ENCODE measurements at places on chromosomes 1 and 21.

GRCh38 chr1:198771563-198772153 lies 132.8 kb downstream of the PTPRC start:
- no peak for DNase-seq

GRCh38 chr1:109995536-109995935 lies 11.0 kb downstream of the AHCYL1 start:
- no peak for DNase-seq

GRCh38 chr1:68623700-68624099 lies 126.8 kb upstream of the DEPDC1 start:
- no peak for DNase-seq

DNA sequence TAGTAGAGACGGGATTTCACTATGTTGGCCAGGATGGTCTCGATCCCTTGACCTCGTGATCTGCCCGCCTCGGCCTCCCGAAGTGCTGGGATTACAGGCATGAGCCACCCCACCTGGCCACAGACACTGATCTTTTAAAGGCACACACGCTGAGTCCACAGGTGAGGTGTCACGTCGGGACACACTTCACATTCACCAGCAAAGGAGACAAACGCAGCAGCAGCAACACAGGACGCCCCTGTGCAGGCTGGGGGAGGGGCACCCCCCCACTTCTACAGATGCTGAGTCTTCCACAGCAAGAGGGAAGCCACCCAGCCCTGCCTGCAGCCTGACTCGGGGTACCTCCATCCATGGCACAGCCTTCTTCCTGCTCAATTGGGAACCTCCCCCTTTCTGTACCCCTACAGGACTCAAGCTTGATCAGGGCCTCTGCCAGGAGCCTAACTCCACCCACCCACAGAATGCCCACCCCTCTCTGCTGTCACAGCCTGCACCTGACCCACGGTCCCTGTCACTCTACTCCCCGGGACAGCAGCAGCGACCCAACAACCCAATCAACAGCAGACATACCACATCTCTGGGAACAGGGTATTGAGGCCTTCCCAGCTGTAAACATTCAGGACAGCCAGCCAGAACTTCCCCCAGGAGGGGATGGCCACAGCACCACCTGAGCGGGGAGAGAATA lies 9.5 kb downstream of the LSS start:
- DNase-seq, result peak; percentile 48

- no peak for DNase-seq
These were observed 57.5 kb downstream of the PCP4 start for GRCh38 chr21:39924577-39925308.

DNA sequence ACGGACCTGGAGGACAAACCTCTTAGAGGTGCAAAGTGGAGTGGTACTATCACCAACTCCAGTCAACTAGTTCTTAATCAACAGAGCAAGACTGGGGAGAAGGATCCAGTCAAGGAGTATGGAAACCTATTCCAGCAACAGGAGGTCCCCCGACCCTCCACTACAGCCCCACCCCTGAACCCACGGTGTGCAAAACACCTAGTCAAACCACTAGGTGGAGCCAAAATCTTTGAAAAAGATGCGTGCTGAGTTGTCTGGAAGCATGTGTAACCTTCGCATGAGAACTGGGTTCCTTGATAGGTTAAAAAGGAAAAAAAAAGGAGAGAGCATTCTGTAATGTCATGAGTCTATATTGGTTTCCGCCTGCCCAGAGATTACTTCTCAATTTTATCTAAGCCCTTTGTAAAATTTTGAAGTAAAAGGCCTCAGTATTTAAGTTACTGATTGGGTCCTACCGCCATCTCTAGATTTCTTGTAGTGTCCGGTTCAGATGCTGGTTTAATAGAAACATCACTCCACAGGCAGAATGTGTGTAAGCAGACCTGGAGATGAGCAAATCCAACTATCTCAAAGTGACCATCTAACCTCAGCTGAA lies 81.9 kb upstream of the HAO2 start:
- DNase-seq, result no peak

- no peak for DNase-seq
These were observed 12.9 kb downstream of the PIGM start for GRCh38 chr1:160018900-160019299.

- no peak for DNase-seq
These were observed 93.6 kb downstream of the CRYAA start for GRCh38 chr21:43262427-43262826.

- no peak for DNase-seq
These were observed 15.4 kb downstream of the SLC2A7 start for GRCh38 chr1:9010781-9011323.

- no peak for DNase-seq
These were observed 98.0 kb upstream of the NR5A2 start for GRCh38 chr1:199929556-199929955.

GRCh38 chr1:172429331-172430127 lies 9.0 kb downstream of the C1orf105 start:
- DNase-seq, result no peak

GRCh38 chr1:79762461-79762860 lies 755.9 kb upstream of the ADGRL4 start:
- DNase-seq, result no peak

GRCh38 chr1:183255073-183255472 lies 69.0 kb downstream of the LAMC2 start:
- no peak for DNase-seq

DNA sequence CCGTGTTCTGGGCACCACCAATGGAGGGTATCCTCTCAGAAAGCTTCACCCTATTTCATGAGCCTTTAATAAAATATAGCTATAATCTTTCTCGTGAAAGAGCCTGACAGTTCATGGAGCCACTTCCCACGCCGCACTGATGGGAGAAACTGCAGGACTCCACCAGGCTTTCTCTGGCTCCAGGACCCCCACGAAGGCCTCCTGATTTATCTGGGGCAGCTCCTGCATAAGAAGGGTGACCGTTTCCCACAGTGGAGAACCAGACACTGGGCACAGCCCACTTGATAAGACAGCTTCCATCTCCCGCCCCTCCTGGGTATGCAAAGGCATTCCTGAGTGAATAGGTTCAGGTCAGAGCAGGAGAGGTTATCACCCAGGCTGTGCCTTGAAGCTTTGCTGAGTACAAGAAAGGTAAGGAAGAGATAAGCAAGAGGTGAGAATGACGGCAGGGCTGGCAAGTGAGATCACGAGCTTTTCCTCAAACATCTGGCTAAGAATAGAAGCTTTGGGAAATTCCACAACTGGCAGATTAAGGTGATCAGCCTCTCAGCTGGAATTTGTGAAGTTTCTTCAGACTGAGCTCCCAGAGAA lies 499.8 kb downstream of the KIF26B start:
- DNase-seq, result no peak

DNA sequence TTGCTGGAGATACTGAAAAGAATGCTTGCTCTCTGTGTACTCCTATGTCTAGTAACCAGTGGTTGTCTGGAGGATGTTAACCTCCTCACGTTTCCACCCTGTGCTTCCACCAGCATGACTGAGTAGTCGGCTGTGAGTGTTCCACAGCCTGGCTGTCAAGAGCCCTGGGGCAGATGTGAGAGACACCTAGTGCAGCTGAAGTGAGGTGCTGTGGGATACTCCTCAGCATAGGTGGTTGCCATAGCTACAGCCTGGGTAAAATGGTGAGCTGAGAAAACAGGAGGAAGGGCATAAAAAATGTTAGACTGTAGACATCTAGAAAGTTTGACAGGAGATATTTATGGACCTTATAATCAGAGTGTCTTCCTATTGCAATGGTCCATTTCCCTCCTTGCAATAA lies 15.8 kb downstream of the IVL start:
- no peak for DNase-seq

GRCh38 chr1:43531107-43531905 lies 623 bp downstream of the PTPRF start:
- DNase-seq, result no peak

DNA sequence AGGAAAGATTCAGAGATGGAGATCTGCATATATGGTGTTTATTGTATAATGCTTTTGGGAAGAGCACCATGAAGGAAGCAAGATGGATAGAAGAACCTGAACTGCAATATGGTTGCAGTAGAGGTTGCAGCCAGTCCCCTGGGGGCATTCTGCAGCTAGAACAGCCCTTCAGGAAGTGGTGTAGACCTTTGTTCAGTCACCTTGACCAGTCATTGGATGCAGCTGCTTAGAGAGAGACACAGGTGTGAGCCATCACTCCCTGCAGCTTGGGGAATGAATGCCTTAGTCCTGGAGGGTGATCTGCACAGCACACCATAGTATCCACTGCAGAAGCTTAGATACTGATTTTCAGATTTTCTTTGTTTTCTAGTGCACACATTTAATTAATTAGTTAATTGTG lies 42.3 kb downstream of the NEK7 start:
- no peak for DNase-seq

DNA sequence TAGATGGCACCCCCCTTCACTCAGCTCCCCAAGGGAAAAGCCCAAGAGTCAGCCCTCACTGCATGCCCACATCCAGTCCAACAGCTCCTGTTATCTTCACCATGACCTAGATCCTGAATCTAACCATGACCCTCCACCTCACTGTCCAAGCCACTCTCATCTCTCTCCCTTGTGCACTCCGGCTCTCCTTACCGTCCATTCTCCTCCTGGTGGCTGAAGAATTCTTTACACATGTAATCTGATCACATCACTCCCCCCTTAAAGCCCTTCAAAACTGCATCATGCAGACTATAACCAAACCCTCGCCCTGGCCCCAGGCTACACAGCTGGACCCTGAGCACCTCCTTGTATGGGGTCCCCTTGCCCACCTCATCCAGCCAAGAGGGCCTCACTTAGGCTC lies 14.0 kb upstream of the PAQR7 start:
- DNase-seq, result no peak

GRCh38 chr1:164588516-164589341 lies 29.7 kb downstream of the PBX1 start:
- DNase-seq, result no peak

GRCh38 chr1:154353460-154353904 lies 28.2 kb downstream of the ATP8B2 start:
- DNase-seq, result no peak

DNA sequence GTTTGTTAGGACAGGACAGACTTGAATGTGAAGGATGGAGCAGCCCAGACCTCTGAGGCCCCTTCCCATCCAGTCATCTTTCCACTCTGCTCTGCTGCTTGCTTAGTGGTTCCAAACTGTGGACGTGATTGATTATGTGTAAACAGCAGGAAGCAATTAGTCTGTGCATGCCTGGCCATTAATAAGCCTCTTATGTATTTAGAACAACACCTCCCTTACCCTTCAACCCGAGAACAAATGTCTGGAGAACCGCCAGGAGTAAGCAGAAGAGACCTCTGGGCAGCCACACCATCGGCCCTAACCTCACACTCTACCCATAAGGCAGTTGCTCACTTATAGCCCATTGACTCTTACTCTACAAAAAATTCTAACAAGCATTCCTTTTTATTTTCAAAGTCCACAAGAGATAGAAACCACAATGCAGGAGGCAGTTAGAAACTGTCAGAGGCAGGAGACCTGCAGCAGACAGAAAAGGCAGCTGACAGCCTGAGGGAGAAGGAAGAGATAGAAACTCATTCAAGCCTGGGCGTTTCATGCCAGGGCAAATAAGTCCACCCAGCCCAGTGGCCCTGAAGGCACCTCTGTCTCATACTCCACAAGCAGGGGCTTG lies 5.8 kb upstream of the EPHA8 start:
- no peak for DNase-seq

- DNase-seq, result no peak
These were observed 17.3 kb downstream of the LRRC52 start for GRCh38 chr1:165560883-165561656.

- no peak for DNase-seq
These were observed 8.7 kb upstream of the COL6A1 start for GRCh38 chr21:45972716-45973474.

DNA sequence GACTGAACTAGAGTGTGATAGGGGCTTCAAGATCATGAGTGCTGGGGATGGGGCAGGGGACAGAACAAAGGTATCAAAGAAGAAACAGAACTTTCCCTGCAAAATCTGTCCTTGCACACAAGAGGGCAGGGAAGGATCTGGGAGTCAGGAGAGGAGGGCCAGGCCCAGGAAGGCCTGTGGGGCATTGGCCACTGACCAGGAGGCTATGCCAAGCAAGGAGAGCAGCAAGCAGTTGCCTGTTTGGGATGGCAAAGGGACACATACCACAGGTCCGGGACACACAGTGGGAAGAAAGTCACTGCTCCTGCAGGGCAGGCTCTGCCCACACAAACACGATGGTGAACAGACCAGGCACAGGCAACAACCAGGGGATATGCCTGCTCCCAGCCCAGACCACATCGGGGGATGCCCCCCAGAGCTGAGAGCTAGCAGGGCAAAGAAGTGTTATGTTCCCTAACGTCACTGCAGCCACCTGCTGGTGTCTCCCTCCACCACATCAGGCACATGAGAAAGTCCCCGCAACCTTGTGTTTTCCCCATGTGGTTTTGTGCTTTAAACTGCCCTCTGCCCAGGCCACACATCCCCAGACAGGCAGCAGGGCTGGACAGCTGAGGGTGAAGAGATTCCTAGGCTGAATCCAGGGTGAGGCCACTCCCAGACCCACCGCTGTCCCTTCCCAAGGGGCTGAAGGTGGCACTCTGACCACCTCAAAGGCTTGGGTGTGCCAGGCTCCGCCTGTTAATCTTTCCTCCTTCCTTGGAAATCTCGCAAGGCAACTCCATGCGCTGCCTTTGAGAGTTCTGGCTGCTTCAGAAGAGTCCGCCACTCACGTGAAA lies 53.6 kb downstream of the KIF21B start:
- no peak for DNase-seq

- DNase-seq, result no peak
These were observed 55.6 kb downstream of the USP24 start for GRCh38 chr1:55159571-55159970.

GRCh38 chr1:233723387-233723786 lies 109.5 kb downstream of the KCNK1 start:
- no peak for DNase-seq

GRCh38 chr1:235307158-235308124 lies 20.5 kb downstream of the ARID4B start:
- no peak for DNase-seq
